Activated CD8-positive, alpha-beta memory T cell treated with anti-CD3 and anti-CD28 coated beads, Interleukin-2, amount 10 ng/mL, durations not matched to agents 7 days and 5 days (primary cell): ENCODE measurements at places on chromosomes 16 and 17.

GRCh38 chr17:11935734-11936406 is 61.4 kb downstream of the ZNF18 start:
- DNase-seq: peak; percentile 47

- no peak for DNase-seq
Observed at GRCh38 chr17:69882281-69882680, 192.7 kb upstream of the KCNJ16 start.

DNA sequence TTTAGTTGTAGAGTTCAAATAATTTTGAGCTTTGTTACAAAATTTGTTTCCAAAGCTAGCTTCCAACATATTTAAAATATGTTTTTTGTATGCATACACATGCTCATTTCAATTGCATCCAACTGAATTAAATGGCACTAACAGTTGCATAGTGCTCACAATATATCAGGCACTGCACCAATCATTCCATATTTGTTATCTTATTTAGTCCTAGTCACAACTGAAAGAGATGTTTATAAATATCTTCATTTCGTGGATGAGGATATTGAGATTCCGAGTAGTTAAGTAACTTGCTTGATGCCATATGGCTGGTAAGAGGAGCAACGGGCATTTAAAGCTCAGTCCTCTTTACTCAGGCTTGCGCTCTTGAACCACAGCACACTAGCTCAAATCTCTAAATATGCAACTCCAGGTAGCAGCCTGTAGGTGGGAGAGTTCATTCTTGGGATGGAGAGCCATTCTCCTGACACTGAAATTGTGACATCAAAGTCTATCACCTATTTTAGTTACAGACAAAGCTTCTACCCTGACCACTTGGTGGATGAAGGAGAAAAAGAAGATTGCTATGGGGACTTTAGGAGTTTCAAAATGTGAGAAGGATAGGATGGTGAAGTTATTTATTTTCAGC is 118.0 kb upstream of the CA10 start:
- no peak for DNase-seq

DNA sequence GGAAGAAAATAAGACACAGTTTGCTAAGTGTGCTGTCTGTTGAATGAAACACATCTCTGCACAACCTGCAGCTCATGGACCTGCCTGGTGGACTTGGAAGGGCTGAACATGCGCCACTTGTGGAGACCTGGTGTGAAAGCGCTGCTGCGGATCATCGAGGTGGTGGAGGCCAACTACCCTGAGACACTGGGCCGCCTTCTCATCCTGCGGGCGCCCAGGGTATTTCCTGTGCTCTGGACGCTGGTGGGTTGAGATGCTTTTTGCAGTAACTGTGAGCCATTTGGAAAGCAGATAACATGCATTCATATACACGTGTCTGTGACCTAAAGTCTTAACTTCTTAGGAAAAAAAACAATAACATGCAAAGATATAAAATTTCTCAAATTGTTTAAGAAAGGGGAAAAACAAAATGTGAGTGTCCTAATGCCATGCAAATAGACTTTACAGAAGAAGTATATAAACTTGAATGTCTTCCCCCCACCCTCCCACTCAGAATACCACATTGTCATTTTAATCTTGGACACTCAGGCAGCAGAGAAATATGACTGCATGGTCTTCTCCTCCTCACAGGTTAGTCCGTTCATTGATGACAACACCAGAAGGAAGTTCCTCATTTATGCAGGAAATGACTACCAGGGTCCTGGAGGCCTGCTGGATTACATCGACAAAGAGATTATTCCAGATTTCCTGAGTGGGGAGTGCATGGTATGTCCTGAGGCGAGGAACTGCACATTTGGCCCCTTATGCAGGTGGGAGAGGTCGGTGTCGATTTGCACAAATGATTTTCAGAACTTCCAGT is 65.6 kb downstream of the SEC14L1 start:
- DNase-seq: no peak

GRCh38 chr17:67244431-67245072 is 444 bp downstream of the HELZ start:
- DNase-seq: no peak

DNA sequence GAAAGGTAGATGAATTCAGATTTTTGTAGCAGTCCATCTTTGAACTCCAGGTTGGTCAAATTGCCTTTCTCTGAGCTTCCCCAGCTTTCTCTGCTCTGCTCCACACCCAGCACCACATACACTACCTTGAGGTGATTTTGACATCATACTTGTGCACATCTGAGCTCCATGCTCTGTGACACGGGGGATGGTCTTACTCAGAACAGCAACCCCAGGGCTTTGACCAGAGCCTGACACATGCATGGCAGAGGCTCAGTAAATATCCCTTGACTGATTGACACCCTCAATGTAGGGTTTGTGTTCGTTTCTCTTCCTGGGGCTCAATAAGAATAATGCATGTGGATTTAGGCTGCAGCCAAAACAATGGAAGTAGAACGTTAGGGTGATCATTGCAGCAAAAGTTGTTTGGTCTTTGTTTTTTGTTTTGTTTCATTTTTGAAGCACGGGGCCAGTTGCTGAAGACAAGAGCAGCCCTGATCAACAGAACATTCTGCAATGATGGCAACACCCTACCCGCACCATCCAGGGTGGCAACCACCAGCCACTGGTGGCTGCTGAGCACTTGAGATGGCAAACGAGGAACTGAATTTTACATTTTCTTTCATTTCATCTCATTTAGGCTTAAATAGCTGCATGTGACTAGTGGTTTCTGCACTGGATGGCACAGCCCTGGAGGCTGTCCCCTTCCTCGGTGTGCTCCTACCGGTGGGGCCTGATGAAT is 224.8 kb upstream of the TNRC6C start:
- DNase-seq: peak; percentile 5

- DNase-seq: peak; percentile 91
Observed at GRCh38 chr17:78805301-78805700, 23.2 kb upstream of the CYTH1 start.

- DNase-seq: no peak
Observed at GRCh38 chr16:50838165-50838564, 96.3 kb downstream of the CYLD start.

DNA sequence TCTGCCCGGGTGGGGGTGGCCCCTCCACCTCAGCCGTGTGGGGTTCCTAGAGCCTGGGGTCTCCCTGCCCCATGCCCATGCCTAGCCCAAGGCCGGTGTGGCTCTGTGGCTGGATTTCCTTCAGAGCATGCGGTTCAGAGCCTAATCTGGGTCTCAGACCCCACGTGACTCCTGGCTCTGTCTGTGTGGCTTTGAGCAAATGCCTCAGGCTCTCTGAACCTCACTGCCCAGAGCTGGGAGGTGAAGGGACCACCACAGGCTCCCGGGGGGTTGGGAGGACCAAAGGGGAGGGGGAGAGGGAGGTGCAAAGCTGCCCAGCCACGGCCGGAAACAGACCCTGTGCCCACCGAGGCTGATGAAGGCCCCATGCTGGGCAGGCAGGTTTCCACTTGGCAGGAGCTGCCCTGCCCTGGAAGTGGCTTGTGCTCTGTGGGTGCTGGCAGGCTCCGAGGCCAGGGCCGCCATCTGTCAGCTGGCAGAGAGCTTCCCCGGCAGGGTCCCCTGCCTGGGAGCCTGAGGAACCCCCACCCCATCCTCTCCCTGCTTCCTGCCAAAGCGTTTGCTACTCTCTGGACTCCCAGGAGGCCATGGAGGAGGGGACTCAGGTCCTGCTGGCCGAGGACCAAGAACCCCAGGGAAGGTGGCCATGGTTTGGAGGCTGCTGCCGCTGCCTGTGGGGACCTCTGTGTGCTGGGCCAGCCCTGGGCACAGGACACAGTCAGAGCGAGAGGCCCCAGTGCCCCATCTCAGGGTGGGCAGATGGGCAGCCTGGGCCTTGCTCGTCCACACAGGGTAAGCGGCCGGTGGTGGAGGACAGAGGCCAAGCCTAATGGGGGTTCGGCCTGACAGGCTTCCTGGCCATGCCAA is 4.0 kb downstream of the CDH15 start:
- no peak for DNase-seq

DNA sequence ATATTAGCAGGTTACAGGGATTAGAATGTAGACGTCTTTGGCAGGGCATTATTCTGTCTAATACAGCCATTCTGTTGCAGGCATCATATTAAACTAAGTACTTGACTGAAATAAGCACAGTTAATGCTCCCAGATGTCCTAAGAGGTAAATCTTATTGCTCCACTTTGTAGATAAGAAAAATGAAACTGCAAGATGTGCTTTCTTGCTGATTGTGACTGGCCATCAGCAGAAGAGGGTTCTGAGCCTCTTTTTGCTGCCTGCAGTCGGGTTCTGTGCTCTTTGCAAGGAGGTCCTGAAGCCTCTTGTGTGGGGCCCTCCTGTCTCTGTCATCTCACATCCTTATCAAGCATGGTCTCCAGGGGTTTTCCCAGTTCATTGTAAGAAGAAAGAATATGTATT is 167.1 kb downstream of the KCNJ2 start:
- no peak for DNase-seq

- DNase-seq: no peak
Observed at GRCh38 chr17:64092952-64093451, 36.9 kb downstream of the ERN1 start.

- no peak for DNase-seq
Observed at GRCh38 chr16:75222271-75222783, 3.5 kb downstream of the CTRB1 start.

DNA sequence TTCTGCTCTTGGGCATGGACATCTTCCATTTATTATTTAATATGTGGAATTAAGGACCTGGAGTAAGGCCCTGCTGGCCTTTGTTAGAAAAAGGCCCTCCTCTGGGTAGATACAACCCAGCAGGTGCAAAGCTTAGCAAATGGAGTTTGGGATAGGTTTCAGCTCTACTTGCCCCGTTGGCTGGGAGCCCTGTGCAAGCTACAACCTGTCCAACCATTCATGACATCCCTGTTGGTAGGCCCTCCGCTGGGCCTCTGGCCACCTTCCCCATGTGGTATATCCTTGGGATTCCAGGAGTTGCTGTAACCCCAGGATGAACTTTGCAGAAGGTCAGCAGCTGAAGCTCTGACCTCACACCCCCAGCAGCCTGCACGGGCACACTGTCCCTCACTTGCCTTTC is 6.4 kb downstream of the NGFR start:
- DNase-seq: no peak

GRCh38 chr16:50709061-50709684 is 15.8 kb downstream of the NOD2 start:
- no peak for DNase-seq

DNA sequence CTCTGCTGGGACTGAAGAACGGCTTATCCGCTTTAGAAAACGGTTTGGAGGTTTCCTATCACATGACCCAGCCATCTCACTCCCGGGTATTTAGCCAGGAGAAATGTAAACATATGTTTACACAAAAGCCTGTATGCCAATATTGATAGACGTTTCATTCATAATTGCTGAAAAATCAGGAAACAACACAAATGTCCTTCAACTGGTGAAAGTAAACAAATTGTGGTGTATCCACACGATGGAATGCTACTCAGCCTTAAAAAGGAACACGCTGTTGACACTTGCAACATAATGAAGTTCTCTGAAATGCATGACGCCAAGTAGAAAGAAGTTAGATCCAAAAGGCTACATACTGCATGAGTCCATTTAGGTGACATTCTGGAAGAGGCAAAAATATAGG is 157.6 kb downstream of the SLC39A11 start:
- DNase-seq: no peak

DNA sequence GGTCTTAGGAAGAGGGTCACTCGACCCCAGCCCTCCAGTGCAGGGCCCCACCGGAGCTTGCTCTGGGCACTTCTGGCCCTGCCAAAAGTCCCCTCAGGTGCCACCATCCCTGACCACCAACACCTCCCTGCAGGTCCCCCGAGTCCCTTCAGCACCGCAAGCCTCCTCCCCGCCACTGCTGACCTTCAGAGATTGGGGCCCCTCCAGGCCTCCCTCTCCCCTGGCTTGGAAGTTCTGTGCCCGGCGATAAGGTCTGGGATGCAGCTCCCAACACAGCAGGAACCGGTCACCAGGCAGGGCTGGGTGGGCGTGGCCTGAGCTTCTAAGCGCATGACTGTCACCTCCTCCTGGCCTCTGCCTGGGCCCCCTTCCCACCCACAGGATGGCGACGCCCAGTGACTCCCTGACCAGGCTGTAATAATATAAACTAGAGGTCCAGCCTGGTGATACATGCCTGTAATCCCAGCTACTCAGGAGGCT is 11.2 kb downstream of the PIEZO1 start:
- DNase-seq: no peak

GRCh38 chr16:29820271-29820701 is at the start of gene MVP:
TSS of gene MVP (plus strand) at chr16:29820462. CDS start at chr16:29830550, 10,088 bp downstream.
- peak; percentile 73 for DNase-seq

GRCh38 chr16:26078716-26079355 is 387.1 kb downstream of the HS3ST4 start:
- DNase-seq: no peak

DNA sequence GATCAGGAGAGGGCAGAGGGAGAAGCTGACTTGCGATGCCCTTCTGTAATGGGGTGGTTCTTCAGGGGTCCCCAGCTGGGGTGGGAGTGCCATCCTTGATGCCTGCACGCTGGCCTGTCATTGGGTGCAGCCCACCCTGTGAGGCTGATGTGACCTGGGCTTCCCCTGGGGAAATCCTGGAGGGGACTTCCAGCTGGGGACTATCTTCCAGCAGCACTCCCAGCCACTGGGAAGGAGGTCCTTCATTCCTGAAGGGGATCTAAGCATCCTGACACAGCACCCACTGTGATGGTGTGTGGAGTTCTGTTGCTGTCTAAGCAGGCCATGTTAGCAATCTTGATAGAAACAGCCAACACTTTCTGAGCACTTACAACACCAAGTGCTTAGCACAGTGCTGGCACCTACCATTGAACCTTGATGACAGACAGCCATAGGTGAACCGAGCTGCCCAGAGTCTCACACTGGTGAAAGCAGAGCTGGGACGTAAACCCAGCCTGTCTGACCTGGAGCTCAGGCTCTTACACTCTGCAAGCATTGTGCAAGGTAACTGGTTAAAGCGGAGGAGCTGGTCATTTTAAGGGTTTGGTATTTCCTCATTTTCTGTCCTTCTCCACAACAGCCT is 211.3 kb downstream of the CCDC182 start:
- no peak for DNase-seq

DNA sequence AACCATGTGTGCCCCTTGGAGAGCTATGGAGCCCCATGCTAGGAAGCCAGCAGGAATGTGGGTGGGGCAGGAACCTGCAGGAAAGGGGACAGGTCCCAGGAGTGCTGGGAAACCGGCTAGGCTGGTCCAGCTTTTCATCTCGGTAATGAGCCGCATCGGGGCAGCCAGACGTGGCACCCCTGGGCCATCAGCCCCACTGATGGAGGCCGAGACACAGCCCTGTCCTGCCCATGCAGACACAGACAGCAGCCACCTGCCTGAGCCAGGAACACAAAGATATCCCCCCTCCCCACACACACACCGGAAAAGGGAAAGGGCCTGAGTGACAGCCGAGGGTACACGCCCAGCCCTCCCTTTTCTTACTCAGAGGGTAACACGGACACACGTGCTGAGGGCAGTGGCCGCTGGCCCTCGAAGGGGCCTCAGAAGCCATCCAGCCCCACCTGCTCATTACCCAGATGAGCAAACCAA is 18.1 kb downstream of the PPL start:
- DNase-seq: no peak

- DNase-seq: peak; percentile 56
Observed at GRCh38 chr17:34990921-34991365, 10.6 kb downstream of the LIG3 start.

DNA sequence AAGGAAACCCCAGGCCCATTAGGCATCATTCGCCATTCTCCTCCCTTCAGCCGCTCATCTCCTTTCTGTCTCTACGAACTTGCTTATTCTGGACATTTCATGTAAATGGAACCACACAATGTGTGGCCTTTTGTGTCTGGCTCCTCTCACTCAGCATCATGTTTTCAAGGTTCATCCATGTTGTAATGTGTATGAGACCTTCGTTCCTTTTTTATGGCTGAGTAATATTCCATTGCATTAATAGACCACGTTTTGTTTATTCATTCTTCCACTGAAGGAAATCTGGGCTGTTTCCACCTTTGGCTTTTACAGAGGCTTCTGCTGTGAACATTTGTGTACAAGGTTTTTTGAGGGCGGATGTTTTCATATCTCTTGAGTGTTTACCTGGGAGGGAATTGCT is 3.2 kb downstream of the CRISPLD2 start:
- DNase-seq: no peak
